ENCODE measurements at places on chromosomes 3 and 15.

- DNase-seq = no peak
Measured at GRCh38 chr15:47484059-47484458, 233.2 kb upstream of the SEMA6D start.

DNA sequence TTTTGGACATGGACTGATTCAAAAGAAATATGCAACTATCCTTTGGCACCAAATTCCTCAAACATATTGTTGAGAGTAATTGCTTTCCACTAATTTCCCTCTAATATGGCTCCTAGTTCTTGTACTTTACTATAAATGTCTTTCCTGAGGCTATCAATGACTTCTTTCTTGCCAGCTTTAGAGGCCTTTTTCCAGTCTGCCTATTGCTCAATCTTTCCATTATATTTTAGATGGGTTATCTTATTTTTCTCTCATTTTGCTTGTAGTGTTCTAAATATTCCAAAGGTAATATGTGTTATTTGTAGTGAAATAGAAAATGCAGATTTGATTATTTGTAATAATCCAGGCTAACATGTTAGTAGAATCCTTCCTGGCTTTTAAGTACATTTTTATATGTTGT, 11.5 kb upstream of the TEX9 start:
- no peak for DNase-seq

DNA sequence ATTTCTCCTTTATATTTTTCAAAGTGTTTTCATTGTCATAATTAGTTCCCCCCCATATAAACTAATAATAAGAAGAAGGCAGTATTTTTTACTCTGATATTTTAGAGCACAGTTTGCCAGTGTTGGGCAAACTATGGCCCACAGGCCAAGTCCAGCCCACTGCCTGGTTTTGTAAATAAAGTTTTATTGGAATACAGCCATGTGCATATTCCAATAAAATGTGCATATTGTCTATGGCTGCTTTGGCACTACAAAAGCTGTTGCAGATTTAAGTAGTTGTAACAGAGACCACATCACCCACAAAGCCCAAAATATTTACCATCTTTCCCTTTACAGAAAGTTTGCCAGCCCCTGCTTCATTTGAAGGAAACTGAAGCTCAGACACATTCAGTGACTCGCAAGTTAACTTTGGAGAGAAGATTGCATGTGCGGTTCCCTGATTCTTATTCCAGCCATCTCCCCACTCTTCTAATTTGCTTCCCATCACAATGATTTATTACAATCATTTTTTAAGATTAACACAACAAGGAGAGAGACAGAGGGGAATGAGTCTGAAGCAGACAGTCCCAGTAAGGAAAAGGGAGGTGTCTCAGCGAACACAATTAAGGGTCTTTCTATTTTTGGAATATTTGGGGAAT, 48.9 kb downstream of the RFTN1 start:
- no peak for DNase-seq

DNA sequence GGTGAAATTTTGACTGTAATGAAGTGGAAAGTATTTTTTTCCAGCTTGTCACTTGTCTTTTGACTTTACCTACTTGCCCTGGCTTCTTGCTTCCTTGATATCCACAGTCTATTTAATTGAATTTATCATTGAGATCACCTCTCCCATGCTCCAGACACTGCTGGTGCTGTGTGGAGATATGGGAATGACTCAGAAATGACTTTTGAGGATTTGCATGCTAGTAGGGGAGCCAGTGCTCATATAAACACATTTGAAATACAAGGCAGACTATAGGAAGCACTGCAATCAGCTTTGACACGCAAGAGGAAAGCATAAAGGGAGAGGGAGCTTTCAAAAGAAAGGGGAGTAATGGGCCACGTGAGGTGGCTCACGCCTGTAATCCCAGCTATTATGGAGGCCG, 7.3 kb upstream of the TRPM1 start:
- DNase-seq = no peak

DNA sequence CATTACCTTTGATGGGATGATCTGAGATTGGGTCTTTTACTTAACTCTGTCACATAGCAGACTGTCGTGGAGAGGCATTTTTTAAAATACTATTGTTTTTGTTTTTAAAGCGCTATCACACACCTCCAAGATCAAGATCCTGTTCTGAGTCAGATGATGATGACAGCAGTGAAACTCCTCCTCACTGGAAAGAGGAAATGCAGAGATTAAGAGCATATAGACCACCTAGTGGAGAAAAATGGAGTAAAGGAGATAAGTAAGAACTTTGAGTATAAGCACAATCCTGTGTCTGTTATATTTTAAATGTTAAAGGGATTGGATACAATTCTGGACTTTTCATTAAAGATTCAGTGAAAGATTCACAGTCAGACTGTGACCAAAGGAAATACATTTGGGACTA, 18.4 kb upstream of the ZBTB47 start:
- DNase-seq = no peak

DNA sequence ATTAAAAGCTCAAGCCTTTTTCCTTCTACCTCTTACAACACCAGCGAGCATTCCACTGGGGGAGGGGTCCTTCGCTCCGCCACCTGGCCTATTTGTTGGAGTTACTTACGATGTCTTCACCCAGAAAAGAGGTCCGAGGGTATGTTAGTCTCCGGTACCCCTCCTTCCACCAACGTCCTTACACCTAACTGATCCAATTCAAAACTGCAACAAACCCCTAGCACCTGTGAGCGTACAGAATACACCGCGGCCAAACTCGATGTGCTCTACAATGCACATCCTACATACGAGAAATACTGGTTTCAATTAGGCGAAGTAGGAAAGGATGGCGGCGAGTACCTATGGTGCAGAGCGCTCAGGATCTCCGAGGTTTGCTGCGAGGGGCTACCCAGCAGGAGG, 944 bp downstream of the SLITRK3 start:
- DNase-seq = no peak

- DNase-seq = no peak
Measured at GRCh38 chr15:85777250-85778106, 17.2 kb downstream of the KLHL25 start.

DNA sequence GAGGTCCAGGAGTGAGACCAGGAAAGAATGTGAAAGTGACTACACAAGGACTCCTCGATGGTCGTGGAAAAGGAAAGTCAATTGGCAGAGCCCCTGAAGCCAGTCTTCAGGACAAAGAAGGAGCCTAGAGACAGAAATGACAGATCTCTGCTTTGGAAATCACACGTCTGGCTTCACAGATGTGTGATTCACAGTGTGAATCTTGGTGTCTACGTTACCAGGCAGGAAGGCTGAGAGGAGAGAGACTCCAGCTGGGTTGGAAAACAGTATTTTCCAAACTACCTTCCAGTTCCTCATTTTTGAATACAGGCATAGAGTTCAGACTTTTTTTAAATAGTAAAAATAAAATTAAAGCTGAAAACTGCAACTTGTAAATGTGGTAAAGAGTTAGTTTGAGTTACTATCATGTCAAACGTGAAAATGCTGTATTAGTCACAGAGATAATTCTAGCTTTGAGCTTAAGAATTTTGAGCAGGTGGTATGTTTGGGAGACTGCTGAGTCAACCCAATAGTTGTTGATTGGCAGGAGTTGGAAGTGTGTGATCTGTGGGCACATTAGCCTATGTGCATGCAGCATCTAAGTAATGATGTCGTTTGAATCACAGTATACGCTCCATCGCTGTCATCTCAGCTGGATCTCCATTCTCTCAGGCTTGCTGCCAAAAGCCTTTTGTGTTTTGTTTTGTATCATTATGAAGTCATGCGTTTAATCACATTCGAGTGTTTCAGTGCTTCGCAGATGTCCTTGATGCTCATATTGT, 6.0 kb downstream of the CCR2 start:
- DNase-seq = no peak

DNA sequence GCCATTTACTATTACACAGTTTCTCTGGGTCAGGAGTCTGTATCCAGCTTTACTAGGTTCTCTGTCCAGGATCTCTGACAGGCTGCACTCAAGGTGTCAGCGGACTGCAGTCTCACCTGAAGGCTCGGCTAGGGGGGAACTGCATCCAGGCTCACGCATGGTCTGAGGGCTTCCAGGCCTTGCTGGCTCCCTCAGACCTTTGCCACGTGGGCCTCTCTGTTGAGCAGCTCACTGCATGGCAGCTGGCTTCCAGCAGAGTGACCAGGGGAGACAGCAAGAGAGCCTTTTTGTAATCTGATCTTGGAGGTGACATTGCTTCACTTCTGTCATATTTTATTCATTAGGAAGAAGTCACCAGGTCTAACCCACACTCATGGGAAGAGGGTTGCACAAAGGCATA, 152.3 kb downstream of the CACNA2D3 start:
- no peak for DNase-seq

DNA sequence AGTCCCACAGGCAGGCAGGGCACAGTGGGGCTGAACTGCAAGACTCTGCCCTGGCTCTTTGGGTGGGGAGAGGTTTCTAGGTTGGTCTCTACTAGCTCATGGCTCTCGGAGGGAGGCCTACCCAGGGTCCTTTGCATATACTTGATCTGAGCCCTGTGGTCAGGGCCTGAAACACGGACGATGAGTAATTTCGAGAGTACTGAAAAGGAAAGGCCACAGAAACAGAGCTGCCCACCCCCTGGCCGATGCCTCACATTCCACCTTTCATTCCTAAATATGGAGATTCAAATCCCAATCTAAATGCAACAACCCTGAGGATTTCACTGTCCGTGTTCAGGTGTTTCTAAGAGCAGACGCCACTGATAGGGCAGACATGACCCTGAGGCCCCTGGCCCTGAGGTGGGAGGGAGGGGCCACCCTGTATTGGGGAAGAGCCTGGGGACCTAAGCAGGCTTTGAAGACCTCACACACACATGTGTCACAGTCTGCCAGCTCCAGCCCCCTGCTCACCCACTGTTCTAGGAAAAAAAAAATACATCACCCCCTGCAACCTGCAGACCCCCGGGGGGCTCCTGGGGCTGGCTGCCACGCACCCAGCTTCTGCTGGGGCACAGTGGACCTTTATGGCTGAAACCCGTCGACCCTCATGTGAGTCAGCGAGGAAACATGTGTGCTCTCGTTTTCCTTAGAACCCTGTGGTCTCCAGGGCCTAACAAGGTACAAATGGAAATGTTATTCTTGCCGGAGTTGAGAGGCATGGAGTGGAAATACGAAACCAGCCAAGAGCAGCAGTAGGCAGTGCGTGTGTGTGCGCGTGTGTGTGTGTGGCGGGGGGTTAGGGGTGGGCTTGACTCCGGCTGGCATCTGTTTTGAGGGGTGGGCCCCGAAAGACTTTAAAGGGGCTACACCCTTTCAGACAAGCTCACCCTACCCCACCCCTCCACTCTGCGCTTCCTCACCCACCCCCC, 112.7 kb downstream of the CHSY1 start:
- DNase-seq = no peak

DNA sequence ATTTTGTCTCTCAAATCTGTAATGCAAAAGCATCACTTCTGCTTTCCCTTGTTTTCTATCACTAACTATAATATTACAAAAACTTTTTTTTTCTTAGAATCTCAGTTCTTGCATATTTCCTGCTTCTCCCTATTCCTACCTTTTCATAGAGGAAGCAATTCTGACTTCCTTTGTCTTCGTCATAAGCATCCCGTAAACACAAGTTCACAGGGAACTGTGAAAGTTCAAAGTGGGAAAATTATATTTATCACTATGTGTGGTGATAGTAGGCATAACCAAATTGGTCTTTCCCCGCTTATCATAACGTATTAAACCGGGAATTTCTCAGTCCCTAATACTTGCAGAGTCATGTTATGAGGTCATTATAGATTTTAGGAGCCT, 22.3 kb downstream of the CD200 start:
- DNase-seq = no peak

- DNase-seq = no peak
Measured at GRCh38 chr15:57657619-57658018, 48.9 kb upstream of the POLR2M start.

GRCh38 chr3:54123776-54124196, 1.4 kb downstream of the CACNA2D3 start:
- no peak for DNase-seq

DNA sequence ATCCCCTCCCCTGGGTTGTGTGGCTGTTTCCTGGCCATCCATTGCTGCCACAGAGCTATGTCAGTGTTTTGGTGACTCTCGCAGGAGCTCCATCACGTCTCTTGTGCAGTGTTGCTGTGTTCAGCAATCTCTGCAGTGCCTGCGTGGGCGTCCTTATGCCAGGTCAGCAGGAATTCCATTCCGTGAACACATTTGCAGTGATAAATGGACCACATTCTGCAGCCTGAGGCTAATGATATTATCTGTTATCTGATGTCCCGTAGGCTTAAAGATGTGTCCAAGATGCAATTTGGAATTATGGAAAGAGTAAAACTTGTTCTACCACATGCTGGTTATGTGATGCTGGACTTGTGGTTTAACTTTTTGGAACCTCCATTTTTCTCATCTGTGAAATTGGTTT, 25.5 kb upstream of the COL6A6 start:
- no peak for DNase-seq

- no peak for DNase-seq
Measured at GRCh38 chr15:88334436-88334835, 77.9 kb upstream of the NTRK3 start.

DNA sequence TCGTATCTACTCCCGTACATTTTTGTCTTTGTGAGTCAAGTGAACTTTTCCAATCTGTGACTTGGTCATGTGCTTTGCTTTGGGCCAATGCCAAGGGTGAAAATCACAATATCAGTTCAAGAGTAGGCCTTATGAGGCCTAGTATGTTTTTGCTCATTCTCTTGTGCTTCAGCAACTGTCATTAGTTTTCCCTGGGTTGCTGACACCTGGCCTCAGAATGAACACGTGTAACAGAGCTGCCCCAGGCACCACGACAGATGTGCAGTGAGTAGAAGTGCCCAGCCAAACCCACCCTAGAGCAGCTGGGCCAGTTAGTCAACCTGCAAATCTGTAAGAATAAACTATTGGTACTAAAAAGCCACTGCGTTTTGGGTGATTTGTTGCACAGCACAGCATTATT, 460.3 kb upstream of the WNT5A start:
- no peak for DNase-seq

DNA sequence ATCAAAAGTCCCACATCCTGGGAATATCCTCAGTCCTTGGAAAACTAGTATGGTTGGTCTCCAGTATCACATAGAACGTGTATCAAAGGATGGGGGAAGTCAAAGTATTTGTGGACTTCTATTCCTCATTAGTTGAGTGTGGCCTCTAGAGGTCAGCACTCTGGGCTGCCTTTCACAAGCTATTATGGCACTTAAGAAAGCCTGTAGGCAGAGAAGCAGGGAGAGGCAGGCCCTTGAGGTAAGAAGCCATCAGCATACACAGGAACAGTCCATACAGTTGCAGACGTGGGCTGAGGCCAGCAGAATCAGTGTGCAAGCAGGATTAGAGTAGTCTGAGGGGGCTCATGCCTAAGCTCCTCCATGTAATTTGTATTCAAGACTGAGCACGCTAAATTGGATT, 341.7 kb downstream of the CLSTN2 start:
- no peak for DNase-seq
